Esophagus muscularis mucosa (tissue), 4 donors: ENCODE measurements at places on chromosomes 7 and 10. TPM values are rescaled to one million over a fixed set of nuclear protein-coding genes. Genes with fewer than 3 reads are reported as not detected.

DNA sequence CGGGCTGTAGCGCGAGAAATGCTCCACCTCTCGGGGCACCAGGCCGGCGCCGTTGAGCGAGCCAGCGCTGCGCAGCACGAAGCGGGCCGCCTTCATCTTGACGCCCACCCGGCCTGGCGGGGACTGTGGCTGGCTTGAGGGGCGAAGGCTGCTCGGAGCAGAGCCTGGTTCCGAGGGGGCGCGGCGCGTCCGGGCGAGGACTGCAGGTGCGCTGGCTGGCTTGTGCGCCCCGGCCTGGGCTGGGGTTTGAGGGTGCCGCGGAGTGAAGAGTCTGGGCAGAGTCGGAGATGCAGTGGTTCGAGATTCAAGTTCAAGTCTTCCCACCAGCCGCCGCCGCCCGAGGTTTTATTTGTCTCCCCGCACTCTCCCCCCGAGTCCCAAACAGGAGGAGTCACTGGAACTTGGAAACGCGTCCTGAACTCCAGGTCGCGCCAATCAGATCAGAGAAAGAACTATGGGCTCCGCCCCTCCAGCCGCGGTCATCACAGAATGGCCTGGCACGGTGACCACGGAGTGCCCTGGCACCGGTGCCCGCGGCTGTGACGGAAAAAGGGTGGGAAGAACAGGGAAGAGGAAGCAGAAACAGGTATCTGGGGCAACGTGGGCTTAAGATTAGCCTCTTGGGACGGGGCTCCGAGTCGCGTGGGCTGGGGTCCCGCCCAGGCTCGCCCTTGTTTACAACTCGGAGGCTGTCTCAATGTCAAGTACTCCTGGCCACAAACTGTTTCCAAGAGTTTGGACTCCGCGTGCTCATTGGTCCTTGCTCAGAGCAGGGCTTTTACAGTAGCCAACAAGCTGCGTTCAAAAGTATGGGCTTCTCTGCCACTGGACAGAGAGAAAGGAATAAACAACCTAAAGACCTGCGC, at the start of gene PDK4:
Gene PDK4 (minus strand): TSS at position 319 of the 866 bp plus-strand sequence. CDS start 223 bp downstream, at position 96.
- H3K27ac ChIP-seq = peak within 1 kb of the TSS; percentile 93
- H3K4me3 ChIP-seq = peak within 1 kb of the TSS; percentile 80
- peaks cover 22% of the 10 kb centered on the region for H3K4me1 ChIP-seq
- H3K27me3 ChIP-seq = no peaks in the 10 kb centered on the region
- H3K36me3 ChIP-seq = peaks cover 24% of the 10 kb centered on the region
- DNase-seq = peak; percentile 99

Gene LIPJ
- not detected for total RNA-seq

GRCh38 chr7:159136846-159137245, 7.8 kb downstream of the VIPR2 start:
- H3K4me1 ChIP-seq = peaks cover 6% of the 10 kb centered on the region
- H3K27ac ChIP-seq = no peak overlapping the region
- no peak for DNase-seq
- no peak overlapping the region for H3K4me3 ChIP-seq
- no peaks in the 10 kb centered on the region for H3K27me3 ChIP-seq
- H3K36me3 ChIP-seq = peaks cover 3% of the 10 kb centered on the region

Gene KEL
- total RNA-seq = not detected

Gene CCDC7
- total RNA-seq = 15.1 TPM

Gene AHCYL2
- 14.2 TPM for total RNA-seq

DNA sequence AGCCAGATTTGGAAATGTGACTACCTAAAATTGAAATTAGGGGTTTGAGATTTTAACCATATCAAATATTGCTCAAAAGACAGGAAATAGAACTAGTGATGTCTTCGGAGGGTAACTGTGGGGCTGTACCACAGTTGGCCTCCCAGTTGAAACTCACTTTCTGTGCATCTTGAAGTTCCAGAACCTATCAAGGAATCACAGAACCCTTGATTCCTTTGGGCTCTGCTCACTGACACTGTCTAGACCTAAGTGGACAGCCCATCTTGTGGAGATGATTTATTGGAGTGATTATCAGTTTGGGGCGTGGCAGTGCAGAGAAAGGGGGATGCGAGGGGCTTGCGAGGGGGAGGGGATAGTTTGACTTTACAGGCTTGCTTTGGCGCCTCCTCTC, 134.2 kb upstream of the GJD4 start:
- no peaks in the 10 kb centered on the region for H3K36me3 ChIP-seq
- no peak for DNase-seq
- H3K4me3 ChIP-seq = no peak overlapping the region

Gene GPC2
- 1.0 TPM for total RNA-seq

DNA sequence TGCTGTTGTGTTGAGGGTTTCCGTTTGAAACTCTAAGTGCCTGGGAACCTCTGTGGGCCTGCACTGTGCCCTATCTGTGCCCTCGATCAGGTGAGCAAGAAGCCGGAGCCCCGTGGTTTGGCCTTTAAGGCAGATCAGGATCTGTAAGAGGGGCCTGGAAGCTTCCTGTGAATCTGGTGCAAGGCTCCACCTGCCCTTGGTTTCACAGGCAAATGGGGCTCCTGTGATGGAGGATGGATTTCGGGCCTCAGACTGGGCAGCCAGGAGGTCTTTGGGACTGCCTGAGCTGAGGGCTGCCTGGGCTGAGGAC, 21.6 kb downstream of the SCART1 start:
- H3K4me3 ChIP-seq = no peak overlapping the region
- no peaks in the 10 kb centered on the region for H3K36me3 ChIP-seq
- no peaks in the 10 kb centered on the region for H3K27me3 ChIP-seq
- peak; percentile 70 for DNase-seq

GRCh38 chr7:70812511-70812910, 319.4 kb upstream of the GALNT17 start:
- H3K36me3 ChIP-seq = no peaks in the 10 kb centered on the region
- H3K4me3 ChIP-seq = no peak overlapping the region
- H3K27me3 ChIP-seq = peaks cover 18% of the 10 kb centered on the region
- no peaks in the 10 kb centered on the region for H3K4me1 ChIP-seq

Gene LGI1
- 0.32 TPM for total RNA-seq
